Hair follicle dermal papilla cell (primary cell): ENCODE measurements at places on chromosomes 12 and 14. TPM values are rescaled to one million over a fixed set of nuclear protein-coding genes. Genes with fewer than 3 reads are reported as not detected.

The KRT6C gene
- not detected in 2 replicates for total RNA-seq

The PGF gene
- total RNA-seq = 101 and 129 TPM in 2 replicates

The SYT1 gene
- total RNA-seq = 0.85 and 2.1 TPM in 2 replicates

The FOXN4 gene
- not detected in 2 replicates for total RNA-seq

The BBOF1 gene
- 9.4 and 14.0 TPM in 2 replicates for total RNA-seq

The TAS2R13 gene
- 1.8 and 3.4 TPM in 2 replicates for total RNA-seq

The GMFB gene
- total RNA-seq = 109 and 111 TPM in 2 replicates

The IQSEC3 gene
- total RNA-seq = not detected in 2 replicates

The CFAP54 gene
- total RNA-seq = 2.4 and 3.4 TPM in 2 replicates

The PROX2 gene
- 0.12 and 0.16 TPM in 2 replicates for total RNA-seq

The LHX5 gene
- total RNA-seq = not detected in 2 replicates

The REC8 gene
- 3.5 and 7.5 TPM in 2 replicates for total RNA-seq
